Regular cardiac myocyte (primary cell): ENCODE measurements at places on chromosomes 12 and 14. TPM values are rescaled to one million over a fixed set of nuclear protein-coding genes. Genes with fewer than 3 reads are reported as not detected.

Gene OR4E2
- total RNA-seq = not detected in 2 replicates

Gene KERA
- not detected in 2 replicates for total RNA-seq

Gene OR4K15
- total RNA-seq = not detected in 2 replicates

Gene KLRD1
- total RNA-seq = under 0.01 and 0.28 TPM in 2 replicates

Gene GDF3
- total RNA-seq = not detected in 2 replicates

Gene CLEC1A
- under 0.01 TPM in 1 of 2 replicates, not detected in the other for total RNA-seq
